ENCODE measurements at places on chromosomes 3 and 15.

DNA sequence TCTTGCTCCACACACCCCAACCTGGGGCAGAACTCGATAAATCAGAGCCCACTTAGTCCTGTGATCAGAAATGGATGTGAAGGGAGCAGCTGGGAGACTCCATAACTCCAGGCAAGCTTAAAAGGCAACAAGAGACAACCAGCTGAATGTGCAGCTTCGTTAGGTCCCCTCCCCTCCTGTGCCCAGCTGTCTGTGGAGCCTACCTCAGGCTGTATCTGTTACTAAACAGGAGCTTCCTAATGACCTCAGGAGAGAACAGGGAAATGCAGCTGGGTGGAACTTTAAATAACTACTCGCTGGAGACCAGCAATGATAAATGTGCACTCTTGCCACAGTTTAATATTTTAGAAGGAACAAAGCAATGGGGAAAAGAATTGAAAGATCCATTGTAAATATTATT, 25.9 kb downstream of the SLC9A9 start:
- DNase-seq = no peak

DNA sequence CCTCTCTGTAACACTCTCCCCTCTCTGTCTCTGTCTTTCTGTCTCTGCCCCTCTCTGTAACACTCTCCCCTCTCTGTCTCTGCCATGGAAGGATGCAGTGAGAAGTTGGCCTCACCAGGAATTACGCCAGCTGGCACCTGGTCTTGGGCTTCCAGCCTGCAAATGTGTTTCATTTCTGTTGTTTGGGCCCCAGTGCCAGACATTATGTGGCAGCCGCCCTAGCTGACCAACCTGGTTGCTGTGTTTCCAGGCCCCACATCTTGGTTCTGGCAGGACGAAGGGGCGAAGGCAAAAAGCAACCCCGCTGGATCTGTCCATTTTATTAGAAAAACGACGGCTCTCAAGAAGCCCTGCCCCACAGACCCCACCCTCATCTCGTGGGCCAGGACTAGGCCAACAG, 5.2 kb upstream of the ZXDC start:
- DNase-seq = no peak

DNA sequence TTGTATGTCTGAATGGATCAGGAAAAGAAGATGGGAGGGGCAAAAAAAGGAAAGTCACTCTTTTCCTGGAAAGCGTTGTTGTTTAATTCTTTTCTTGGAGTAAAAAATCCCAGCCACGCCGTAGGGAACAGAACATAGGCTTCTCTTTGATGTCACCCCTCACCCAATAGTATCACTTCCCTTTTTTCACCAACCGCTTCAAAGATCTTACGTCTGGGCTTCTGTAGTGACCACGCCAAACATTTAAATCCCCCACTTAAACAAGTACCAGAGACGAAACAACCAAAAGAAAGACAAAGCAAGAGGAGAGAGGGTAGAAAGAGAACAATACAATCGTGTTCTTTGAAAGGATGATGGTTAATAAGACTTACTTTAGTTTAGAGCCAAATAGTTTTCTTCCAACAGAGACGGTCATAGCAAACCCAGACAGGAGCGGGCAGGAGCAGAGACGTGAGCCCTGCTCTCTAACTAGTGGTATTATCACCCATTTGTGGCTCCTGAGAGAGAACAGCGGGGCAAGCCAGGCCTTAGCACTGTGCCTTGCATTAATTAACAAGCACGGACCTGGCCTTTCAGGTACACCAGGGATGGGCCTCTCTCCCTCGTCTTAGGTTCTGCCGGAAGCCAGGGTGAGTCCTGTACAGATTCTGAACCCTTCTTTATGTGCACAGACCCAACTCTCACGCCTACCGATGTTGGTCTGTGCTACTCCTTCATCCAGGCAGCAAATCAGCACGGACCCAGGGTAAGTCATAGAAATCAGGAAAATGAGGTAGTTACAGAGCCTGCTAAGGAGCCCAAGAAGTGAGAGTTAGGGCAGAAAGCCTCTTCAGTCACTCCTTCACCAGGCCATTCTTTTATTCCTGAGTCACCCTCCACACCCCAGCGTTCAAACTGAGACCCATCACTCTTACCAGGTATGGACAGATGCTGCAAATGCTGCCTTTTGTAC, 28.2 kb upstream of the BCL6 start:
- no peak for DNase-seq

DNA sequence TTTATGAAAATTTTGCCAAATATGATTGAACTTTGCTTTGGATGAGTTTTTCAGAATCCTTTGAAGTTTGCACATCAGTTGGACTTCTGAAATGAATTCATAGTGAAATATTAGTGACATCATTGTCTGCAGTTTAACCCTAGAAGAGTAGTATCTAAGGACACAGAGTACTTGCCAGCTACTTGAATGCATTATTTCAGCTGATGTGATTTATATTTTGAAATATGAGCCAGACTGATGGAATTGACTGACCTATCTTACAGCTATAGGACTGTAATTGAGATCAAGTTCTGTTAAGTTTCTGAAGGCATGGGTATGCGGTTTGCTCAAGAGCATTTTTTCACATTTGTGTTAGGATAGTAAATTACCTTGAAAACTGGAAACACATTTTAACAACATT, 51.2 kb downstream of the LYSMD4 start:
- DNase-seq = no peak

- DNase-seq = no peak
Measured at GRCh38 chr15:47003568-47003967, 713.7 kb upstream of the SEMA6D start.

- peak; percentile 51 for DNase-seq
Measured at GRCh38 chr3:49333091-49333490, 6.8 kb downstream of the USP4 start.

DNA sequence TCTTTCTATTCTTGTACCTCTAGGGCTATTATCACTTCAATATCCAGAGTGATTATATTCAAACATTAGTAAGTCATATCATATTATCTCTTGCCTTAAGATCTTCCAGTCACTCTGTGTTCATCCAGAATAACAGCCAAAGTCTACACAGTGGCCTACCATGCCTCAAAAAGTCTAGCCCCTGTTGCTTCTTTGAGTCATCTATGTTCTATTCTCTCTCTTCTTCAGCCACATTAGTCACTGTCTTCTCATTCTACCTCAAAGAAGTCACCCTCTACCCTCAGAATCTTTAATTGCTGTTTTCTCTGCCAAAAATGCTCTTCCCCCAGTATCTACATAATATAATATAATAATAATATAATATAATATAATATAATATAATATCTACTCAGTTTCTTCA, 356.0 kb downstream of the NLGN1 start:
- no peak for DNase-seq

DNA sequence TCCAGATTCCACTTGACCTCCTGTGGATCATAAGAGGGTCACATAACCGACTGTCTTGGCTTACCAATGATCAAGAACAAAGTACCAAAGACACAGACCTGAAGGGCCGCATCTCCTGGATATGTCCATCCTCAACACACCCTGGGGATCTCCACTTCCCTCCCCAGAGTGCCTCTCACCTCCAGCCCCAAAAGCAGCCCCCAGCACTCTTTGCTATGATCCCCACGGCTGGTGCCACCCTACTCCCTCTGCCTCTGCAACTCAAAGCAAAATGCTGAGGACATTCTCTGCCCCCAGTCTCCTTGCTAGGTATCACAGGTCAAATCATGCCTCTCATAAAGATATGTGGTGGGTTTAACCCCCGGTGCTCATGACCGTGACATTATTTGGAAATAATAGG, 32.7 kb downstream of the SLCO2A1 start:
- no peak for DNase-seq

DNA sequence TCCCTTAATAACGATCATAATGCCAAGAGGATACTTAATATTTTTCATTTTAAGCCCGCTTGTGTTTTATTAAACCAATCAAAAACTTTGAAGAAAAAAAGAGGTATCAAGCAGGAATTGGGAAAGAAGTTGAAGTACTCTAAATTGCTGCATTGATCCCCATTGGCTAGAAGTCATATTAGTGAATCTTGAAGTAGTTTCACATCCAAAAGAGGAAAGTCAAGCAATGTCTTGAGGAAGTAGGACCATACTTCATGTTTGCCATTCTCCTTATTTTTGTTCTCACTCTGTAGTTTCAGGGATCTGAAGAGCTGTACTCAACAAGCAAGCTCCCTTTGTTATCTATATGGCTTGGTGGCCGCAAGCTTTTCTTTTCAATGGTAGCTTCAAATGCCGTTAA, 2.2 kb downstream of the SCAANT1 start:
- no peak for DNase-seq

DNA sequence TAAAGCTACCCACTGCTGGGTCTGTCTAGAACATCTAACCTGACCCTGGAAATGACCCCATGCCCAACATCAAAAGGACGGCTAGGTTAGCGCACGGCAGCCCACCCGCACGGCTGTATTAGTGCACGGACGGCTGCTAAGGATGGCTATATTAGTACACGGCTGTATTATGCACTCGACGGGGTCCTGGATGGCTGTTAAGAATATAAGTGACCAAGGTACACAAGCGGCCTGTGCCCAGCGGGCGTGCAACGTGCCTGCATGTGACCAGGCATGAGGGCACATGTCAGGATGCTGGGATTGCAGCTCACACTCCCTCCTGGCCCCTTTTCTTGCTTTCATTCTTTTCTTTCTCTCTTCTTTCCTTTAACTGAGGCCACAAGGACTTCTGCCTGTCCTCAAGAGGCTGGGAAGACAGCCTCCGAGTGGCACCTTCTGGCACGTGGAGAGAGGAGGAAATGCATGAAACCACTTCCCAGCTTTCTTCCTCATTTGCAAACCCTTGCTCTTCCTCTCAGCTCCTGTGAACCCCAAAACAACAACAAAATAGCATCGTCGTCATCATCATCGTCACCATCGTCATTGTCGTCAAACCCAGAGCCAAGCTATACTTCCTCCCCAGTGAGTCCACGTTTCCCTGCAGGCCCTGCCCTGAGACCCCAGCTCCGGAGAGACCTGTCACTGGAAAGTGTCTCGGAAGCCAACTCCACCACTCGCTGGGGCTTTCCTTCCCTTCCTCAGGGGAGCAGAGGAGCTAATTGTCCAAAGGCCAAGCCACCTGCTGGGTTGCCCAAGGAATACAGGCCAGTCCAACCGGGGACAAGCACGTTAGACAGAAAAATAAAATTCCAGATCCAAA, 101.8 kb downstream of the CHSY1 start:
- DNase-seq = peak; percentile 43

DNA sequence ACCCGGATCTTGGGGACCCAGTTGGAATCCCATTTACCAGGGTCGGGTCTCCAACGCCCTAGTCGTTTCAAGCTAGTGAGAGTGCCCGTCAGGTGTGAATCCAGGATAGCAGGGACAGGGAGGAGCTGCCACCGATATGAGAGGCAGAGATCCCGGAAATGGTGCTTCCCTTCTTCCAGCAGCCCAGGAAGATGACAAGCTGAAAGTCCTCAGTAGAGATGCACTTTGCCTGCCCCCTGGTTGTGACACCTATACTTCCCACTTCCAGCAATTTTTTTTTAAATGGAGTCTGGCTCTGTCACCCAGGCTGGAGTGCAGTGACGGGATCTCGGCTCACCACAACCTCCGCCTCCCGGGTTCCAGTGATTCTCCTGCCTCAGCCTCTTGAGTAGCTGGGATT, 503.0 kb downstream of the NTRK3 start:
- DNase-seq = no peak

DNA sequence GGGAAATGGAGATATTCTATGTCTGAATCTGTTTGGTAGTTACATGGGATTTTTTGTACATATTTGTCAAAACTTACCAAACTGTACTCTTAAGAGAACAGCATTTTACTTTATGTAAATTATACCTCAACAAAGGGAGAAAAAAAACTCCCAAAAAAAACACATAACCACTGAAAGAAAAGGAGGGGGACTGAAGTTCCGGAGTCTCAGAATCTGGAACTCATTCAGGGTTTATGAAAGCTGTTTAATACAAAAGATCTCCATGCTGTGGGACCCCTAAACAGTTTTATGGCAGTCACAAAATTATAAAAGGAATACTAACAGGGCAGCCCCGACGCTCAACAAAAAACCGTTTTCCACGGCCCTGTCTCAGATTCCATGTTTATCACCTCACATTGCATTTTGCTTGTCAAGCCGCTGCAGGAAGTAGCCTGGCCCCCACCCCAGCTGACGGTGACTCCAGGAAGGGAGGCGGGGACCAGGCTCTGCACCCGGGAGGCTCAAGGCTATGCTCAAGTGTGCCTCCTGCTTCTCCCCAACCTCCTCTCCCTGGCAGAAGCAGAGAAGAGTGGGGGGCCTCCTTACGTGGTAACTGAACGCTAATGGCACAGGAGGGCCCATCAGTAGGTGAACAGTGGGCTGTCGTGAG, 29.3 kb downstream of the RFT1 start:
- no peak for DNase-seq

DNA sequence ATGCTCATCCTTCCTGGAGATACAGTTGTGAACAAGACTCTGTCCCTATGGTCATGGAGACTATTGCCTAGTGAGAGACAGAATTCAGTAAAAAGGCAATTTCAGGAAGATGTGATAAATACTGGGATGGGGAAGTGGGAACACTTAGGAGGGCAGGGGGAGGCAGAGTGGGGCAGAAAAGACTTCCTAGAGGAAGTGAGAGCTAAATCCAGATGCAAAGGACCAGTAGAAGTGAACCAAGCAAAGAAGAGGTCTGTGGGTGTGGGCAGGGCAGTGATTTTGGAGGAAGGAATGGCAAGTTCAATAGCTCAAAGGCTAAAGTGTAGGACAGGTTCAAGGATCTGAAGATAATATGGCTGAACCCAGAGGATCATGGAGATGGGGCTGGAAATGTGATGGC, 68.9 kb downstream of the CD200R1L start:
- no peak for DNase-seq

DNA sequence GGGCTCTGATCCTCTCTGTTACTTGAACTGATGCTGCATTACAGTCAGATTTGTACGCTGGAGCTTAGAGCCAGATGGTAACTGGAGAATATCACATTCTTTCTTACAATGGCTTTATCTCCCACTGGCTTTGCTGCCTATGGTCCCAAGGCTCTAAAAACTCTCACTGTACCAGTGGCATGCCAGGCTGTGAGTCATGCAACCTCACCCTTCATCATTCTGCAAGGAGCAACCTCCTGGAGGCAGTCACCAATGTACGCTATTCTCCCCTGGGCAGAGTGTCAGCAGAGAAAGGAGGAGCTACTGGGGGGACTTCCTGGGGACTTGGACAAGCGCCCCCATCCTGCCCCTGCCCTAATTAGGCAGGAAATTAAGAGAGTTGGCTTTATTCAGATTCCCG, 97.9 kb upstream of the EIF1B start:
- DNase-seq = no peak

- peak; percentile 7 for DNase-seq
Measured at GRCh38 chr15:85331655-85332285, 48.6 kb upstream of the AKAP13 start.

DNA sequence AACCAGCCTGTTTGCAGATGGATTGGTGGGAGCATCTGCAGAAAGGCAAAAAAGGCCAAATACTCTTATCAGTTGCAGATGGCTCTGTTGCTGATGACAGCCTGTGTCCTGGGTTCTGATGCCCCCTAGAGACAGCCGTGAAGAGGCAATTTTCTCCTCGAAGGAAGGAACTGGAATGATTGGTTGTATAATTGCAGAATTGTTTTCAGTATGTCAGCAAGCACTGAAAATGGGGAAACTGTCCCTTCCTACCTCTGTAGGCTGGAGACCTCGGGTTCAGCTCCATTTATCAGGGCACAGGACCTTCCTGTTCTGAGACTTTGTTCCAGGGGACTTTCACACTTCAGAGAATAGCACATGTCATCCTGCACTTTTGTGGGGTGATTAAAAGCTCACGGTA, 103.0 kb downstream of the PGPEP1L start:
- no peak for DNase-seq

GRCh38 chr3:29281094-29281343, 148 bp downstream of the RBMS3 start:
- DNase-seq = no peak

- DNase-seq = no peak
Measured at GRCh38 chr3:60755094-60755493, 496.2 kb downstream of the FHIT start.

- no peak for DNase-seq
Measured at GRCh38 chr15:65339416-65339815, 34.9 kb downstream of the RNU5B-1 start.

Data from CD4-positive, alpha-beta T cell treated with Interferon gamma for 1 hour (primary cell).